Activated T-helper 1 cell treated with Interleukin-2 at 50 U/mL for 16 hours (primary cell): ENCODE measurements at places on chromosomes 4 and X.

DNA sequence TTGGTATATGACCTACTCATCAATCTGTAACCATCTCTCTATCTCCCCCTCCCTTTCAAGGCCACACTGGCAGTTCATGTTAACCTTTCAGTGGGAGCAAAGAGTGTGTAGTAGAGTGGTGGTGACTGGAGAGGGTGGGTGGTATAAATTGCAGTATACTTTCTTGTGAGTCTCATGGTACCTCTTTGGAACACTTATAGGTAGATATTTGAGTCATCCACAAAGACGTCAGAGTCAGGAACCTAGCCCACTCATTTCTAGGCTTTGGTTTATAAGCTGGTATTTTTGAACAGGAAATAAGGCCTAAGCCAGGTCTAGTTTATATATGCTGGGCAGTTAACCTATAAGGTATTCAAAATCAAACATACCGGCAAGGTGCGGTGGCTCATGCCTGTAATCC lies 36.3 kb downstream of the RLIM start:
- no peak for DNase-seq

DNA sequence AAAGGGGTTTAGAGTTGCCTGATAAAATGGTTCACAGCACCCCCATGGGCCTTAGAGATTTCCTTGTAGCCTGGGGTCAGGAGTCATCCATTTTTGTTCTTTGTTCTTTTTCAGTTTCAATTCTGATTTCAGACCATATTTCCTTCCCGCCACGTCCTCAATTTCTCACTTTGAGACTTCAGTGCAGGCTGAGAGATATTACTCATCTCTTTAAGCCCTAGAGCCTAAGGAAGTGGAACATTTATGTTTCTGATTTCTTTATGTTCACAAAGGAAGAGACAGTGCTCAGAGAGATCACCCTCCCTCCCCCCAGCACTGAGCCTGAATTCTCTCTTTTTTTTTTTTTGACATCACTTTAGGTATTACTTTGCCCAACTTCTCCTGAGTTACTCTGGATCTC lies 56.3 kb downstream of the MSN start:
- no peak for DNase-seq

GRCh38 chr4:10108818-10109783 lies 7.5 kb downstream of the WDR1 start:
- DNase-seq: no peak

DNA sequence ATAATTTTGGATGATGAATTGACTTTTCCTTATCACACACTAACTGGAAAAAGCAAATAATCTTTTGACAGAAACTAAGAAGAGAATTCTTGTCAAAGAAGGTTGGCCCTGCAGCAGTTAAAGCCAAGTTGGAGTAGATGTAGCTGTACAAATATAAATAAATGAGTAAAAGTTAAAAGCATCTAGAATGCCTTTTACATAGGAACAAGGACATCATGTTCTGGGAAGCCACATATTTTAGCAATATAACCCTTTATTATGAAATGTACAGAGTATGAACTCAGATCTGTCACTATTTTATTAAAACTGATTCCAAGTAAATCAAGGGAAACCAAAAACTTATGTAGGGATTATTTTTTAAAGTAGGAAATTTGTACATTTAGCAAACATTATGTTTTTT lies 269.4 kb upstream of the FAT4 start:
- DNase-seq: no peak

GRCh38 chr4:174244441-174244840 lies 39.0 kb downstream of the FBXO8 start:
- DNase-seq: no peak

DNA sequence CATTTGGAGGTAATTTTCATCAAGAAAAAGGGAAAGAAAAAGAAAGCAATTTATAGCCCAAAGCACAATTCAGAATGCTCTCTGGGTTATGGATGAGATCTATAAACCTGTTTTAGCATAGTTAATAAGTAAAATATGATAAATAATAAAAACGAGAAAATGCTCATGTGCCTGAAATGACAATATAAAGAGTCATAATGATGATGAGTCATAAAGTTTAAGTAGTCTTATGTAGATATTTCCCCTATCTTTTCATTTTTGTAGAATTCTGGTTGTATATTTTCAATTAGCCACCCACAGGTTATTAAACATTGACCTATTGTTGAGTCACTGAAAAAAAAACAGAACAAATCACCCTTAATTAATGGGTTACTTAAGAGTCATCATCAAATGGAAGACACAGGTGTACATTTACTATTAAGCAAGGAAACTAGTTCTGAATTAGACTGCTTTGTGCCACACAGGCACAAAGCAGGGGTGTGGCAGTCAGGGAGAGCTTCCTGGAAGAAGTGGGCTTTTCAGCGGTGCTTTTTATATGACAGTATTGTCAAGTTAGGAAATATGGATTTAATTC lies 29.3 kb downstream of the BEND4 start:
- DNase-seq: no peak

DNA sequence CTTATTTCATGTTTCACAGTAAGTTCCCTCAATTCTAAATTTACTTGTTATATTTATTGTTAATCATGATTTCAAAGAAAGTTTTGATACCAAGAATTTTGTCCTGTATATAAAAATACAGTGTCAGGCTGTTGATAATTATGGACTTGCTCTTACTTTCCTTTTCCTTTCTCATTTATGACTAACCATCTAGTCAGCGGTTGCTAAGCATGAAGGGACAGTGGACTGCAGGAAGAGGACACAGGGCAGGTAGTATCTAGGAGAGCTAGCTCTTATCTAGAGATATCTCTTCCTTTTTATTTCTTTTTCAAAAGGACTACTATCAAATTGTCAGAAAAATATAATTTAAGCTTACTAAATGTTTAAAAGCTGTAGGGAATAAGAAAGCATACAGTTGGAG lies 1.6 kb downstream of the OPRPN start:
- DNase-seq: no peak

- no peak for DNase-seq
These were observed 230.2 kb downstream of the EVC2 start for GRCh38 chr4:5478169-5478568.

- no peak for DNase-seq
These were observed 848 bp upstream of the KCND1 start for GRCh38 chrX:48972220-48973164.

DNA sequence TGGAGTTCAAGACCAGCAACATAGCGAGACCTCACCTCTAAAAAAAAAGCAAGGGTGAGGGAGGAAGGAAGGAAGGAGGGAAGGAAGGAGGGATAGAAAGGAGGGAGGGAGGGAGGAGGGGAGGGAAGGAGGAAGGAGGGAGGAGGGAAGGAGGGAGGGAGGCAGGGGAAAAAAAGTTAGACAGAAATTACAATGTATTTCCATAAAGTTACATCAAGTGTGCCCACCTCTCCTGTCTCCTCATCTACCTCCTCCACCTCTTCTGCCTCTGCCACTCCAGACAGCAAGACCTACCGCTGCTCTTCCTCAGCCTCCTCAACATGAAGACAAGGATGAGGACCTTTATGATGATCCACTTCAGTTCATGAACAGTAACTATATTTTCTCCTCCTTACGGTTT lies 8.3 kb downstream of the LIN54 start:
- no peak for DNase-seq

GRCh38 chr4:118845552-118846050 lies 9.7 kb upstream of the SEC24D start:
- DNase-seq: no peak
